ENCODE measurements at places on chromosomes 13 and 19.

DNA sequence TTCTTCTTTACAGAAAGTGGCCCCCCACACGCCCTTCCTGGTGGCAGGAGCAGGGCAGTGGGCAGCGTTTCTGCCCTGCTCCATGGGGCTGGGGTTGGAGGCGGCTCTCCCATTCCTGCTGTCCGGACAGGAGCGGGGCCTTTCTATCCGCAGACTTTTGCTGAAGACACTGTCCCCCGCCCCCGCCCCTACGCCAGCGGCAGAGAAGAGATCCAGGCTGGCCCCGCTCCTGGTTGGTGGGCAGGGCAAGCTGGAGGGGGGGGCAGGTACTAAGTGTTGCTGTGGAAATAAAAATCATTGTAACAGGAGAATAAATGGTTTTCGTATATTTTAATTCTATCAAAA lies 81.7 kb downstream of the ZNF429 start:
- no peak for DNase-seq

DNA sequence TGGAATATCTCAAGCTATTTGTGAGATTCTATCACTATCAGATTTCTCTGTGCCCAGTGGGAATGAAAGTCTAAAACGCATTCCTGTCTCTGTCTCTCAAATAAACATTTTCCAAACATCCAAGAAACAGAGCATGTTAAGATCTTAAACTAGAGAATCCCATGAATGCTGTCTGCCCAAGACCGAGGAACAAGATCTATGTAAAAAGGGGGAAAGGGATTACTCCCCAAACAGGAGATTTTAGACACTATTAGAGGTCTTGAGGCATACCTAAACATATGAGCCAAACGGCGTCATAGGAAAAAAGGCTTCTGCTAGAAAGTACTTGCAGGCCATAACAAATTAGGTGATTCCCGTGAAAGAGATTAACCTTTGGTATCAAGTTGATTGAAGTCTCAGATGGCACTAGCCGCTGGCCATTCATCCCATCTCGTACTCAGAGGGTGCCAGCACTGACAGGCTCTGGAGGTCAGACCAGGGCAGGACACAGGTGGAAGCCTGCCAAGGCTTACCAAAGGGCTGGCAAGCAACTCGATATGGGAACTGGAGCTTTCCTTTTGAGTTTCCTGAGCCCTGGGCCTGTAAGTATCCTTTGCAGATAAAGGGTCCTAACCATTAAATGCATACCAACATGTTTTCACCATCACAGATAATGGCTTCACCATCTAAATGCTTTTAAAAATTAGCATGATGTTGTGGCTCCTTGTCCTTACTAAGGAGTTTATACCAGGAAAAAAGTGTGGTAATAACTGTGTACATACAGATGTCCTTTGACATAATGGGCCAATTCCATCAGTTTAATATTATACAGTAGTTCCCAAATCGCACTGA lies 225.2 kb downstream of the FOXO1 start:
- DNase-seq, result peak; percentile 21

- no peak for DNase-seq
These were observed 786 bp upstream of the LILRA2 start for GRCh38 chr19:54572696-54573311.

DNA sequence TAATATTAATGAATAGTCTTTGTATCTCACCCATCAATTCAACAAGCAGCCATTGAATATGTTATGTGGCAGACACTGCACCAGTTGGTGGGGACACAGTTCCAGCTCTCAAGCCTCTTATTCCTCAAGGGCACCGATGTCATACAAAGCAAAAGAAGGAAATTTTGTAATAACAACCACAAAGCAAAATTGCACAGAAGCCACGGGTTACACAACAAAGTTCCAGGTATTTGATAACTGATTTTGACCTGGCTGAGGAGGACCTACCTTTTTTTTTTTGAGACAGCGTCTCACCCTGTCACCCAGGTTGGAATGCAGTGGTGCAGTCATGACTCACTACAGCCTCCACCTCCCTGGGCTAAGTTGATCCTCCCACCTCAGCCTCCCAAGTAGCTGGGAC lies 266.7 kb downstream of the FOXO1 start:
- DNase-seq, result no peak

- no peak for DNase-seq
These were observed at the start of gene PEAK3 for GRCh38 chr19:2282062-2282861. Gene PEAK3 (minus strand): TSS chr19:2282175. CDS start chr19:2280931, 1,244 bp downstream.

DNA sequence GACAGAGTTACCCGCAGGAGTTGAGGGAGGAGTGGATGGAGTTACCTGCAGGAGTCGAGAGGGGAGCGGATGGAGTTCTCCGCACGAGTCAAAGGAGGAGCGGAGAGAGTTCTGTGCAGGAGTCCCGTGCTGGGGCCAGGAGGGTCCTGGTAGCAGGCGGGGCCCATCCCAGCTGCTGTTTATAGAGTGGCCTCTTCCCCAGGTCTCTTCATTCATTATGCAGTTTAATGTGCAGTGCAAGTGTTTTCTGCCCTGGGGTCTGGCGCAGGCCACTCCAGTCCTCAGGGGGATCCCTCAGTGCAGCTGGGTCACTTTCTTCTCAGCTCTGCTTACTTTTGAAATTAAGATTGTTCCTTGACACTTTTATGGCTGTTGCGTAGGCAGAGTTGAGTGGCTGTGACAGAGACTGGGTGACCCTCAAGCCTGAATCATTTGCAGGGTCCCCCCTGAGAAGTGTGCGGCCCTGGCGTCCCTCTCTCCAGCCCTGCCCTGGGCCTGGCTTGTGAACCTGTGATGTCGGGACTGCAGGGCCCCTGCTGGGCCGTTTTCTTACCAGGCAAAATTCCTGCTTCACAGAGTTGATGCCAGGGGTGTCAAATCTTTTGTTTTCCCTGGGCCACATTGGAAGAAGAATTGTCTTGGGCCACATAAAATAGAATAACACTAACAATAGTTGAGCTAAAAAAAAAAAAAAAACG lies 17.9 kb downstream of the TFDP1 start:
- DNase-seq, result no peak

All from BE2C (cell line).